ENCODE measurements at places on chromosomes 5 and 9.

- no peak for DNase-seq
Observed at GRCh38 chr9:17068671-17069070, 66.2 kb upstream of the CNTLN start.

DNA sequence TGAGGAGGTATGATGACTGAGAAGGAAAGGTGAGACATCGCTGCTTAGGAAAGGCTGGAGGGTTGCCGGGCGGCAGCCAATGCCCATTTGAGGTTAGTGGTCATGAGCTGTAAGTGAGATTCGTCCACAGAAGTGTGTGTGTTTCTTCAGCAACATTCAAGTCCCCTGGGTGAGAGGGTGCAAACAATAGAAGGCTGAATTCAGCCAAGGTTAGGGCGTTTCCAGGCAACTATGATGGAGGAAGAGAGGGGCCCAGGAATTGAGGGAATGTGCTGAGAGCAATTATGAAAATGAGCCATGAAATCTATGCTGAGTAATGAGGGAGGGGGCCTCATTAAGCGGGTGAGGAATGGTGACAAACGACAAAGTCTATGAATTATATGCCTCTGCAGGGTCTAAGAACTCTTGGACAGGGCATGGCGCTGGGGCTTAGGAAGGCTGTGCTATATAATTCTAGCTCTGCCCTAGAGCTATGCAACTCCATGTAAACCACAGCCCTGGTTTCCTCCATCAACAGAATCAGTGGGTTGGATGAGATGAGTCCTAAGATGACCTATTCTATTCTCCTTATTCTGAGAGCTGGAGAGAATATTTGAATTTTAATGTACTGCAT, 96.0 kb downstream of the SLIT3 start:
- no peak for DNase-seq

- DNase-seq: no peak
Observed at GRCh38 chr5:149429839-149430721, 51.0 kb upstream of the IL17B start.

GRCh38 chr5:159310511-159310910, 19.8 kb downstream of the IL12B start:
- DNase-seq: no peak

DNA sequence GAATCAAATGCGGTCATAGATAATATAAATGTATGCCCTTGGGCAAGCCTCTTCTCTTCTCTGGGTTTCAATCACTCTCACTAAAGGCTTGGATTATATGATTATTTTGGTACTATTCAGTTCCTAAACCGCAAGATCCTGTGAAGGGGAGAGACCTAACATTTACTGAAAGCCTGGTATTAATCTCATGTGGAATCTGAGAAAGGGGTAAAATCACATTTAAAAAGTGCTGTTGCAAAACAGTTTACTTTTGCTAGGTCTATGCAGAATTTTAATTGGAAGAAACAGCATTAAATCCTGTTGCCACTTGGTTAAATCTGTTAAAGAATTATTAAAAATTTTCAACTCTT, 50.7 kb downstream of the SLC44A1 start:
- DNase-seq: no peak

GRCh38 chr9:121748074-121748473, 96.6 kb downstream of the DAB2IP start:
- no peak for DNase-seq

DNA sequence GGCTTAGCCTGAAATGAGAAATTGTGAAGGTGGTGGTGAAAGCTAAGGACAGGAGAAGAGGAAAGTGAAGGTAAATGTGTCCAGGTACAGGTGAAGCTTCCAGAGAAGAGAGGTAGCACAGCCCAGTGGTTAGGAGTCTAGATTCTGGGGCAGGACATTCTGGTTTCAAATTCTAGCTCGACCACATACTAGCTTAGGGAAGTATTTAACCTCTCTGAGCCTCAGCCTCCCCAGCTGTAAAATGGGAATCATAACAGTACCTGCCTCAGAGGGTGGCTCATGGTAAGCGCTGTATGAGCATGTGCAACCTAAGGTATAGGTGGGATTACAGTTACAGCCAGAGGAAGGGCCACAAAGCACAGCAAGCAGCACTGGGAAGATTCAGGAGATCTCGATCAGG, 55.2 kb downstream of the PCDH1 start:
- DNase-seq: no peak

DNA sequence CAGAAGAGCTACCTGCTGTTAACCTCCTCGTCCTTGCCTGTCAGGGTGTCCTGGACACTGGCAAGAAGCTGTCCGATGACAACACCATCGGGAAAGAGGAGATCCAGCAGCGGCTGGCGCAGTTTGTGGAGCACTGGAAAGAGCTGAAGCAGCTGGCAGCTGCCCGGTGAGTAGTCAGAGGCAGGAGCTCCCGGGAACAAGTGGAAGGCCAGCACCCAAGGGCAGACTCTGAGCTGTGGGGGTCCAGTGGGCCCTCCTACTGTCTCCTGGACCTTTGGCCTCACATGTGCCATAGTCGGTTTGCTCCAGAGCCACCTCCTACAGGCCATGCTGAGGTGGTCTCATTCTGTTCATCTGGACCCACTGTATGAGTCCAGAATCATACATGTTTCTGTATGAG, 38.7 kb downstream of the DYNC2I2 start:
- DNase-seq: no peak

DNA sequence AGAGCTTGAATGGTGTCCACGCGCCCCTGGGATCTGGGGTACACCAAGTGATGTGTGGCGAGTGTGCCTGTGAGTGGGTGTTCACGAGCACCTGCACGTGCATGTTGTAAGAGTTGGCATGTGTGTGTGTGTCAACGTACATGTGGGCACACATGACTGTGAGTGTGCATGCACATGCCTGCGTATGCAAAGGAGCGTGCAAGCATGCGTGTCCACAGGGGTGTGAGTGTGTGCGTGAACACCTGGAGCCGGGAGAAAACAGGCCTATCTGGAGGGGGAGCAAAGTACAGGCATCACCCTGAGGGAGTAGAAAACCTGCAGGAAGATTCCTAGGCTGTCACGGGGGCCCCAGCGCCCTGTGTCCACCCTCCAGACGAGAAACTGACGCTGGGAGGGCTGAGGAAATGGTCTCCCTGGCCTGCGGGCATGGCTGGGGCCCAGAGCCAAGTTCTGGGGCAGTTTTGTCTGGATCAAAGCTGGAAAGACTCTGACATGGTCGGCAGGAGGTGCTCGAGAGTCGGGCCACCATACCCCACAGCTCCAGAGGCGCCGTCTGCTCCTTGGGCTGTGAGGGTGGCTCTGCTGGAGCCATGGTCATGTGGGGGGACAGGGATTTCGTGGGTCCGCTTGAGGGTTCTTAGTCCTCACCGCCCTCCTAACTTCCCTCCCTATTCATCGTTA, 31.8 kb downstream of the PTGES start:
- no peak for DNase-seq

DNA sequence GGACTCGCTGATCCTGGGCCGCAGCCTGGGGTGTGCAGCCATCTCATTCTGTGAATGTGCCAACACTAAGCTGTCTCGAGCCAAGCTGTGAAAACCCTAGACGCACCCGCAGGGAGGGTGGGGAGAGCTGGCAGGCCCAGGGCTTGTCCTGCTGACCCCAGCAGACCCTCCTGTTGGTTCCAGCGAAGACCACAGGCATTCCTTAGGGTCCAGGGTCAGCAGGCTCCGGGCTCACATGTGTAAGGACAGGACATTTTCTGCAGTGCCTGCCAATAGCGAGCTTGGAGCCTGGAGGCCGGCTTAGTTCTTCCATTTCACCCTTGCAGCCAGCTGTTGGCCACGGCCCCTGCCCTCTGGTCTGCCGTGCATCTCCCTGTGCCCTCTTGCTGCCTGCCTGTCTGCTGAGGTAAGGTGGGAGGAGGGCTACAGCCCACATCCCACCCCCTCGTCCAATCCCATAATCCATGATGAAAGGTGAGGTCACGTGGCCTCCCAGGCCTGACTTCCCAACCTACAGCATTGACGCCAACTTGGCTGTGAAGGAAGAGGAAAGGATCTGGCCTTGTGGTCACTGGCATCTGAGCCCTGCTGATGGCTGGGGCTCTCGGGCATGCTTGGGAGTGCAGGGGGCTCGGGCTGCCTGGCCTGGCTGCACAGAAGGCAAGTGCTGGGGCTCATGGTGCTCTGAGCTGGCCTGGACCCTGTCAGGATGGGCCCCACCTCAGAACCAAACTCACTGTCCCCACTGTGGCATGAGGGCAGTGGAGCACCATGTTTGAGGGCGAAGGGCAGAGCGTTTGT, 19.9 kb downstream of the PTGES2 start:
- DNase-seq: no peak

DNA sequence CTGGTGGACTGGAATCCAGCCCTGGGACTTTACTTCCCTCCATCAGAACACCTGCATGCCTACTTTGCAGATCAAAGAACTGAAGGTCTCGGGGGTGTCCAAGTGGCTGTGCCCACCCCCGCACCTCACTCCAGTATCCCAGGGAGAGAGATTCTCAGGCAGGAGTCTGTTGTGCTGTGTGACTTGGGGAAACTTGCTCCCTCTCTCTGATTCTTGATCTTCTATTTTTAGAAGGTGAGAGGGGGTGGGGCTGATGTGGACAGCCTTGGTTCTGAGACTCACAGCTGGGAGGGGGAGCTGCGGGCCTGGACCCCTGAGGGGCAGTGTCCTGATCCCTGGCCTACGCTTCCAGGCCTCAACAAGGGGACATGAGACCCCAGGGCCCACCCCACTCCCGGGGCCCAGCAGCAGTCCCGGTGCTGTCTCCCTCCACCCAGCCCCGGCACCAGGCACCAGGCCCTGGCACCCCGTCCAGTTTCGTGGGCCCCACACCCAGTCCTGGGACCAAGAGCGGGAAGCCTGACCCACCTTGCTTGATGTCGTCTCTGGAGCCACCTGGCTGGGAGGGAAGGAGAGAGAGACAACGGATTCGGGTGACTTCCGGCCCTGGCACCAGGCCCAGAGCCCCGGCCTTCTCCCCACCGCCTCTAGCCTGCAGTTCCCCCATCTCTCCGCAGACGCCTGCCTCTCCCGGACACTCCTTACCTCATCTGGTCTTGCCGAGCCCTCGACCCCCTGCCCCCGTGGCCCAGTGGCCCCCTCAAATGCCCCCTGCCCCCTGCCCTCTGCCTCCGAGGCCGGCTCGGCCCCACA, 74.0 kb upstream of the SPTLC1 start:
- no peak for DNase-seq

- no peak for DNase-seq
Observed at GRCh38 chr5:21397693-21398092, 1409.7 kb upstream of the CDH18 start.

DNA sequence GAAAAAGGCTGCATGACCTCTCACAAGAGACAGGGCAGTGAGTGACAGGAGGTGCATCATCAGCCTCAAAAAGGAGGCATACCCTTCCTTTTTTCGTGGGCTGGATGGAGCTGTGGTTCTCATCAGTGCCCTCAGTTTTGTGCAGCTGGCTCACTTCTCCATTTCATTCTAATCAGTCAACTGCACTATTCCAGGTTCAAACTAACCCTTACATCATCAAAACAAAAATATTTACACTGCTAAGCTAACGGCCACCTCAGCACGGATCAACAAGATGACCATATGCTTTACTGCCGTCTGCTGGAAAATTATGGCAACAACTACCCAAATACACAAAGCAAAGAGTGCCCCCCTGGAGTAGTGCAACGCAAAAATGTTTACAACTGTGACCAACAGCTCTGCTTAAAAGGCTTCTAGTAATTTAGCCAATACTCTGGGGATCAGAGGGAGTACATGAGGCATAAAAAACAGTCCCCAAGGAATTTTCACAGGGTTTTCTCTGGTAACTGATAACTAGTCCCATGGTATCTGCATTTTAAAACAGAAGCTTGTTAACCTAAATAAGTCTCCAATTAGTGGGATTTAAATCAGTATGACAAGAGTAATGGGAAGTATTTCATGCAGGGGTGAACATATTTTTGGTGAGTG, 10.8 kb downstream of the KCNV2 start:
- no peak for DNase-seq

DNA sequence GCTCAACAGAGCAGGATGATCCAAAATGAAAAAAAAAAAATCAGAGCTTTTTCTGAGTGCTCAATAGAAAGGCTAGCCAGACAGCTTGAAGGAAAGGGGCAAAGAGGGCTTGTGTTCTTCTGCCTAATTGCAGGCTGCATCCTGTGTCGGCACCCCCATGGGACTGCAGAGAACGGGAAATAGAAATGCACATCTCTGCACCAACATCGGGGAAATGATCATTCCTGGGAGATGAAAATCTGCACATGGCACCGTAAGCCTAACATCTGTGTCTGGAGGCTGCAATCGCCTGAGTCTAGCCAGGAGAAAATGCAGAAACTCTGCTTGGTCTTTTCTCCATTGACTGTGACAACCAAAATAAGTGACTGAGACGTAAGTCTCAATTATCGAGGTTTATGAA, 243.9 kb downstream of the ICE1 start:
- DNase-seq: no peak

GRCh38 chr9:105259731-105260612, 15.5 kb downstream of the SLC44A1 start:
- DNase-seq: no peak

- DNase-seq: no peak
Observed at GRCh38 chr9:101711330-101711941, 27.0 kb downstream of the GRIN3A start.

DNA sequence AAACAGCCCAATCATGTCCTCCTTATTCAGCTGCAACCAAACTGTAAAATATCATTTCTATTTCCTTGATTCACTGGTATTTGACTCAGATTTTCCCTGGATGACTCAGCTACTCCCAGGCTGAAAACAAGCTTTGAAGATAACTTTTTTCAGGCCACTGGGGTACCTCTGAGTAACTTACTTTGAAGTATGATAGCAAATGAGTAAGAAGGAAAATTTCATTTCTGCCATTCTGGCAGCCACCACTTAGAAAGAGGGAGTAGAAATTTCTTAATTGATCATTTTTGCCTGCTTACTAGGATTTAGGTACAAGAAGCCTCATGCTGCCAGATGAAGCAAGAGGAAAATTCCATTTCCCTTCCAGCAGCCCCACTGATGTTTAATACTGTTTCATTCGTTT, 247.4 kb downstream of the PRELID2 start:
- no peak for DNase-seq
